ENCODE measurements at places on chromosomes 1 and 21. TPM values are rescaled to one million over a fixed set of nuclear protein-coding genes. Genes with fewer than 3 reads are reported as not detected.

NIBAN1 gene
- polyA plus RNA-seq, result 3.0 TPM

CHD5 gene
- 0.22 TPM for polyA plus RNA-seq

LCE2A gene
- not detected for polyA plus RNA-seq

- DNase-seq, result no peak
These were observed 6.8 kb downstream of the NCF2 start for GRCh38 chr1:183583466-183583865.

DNA sequence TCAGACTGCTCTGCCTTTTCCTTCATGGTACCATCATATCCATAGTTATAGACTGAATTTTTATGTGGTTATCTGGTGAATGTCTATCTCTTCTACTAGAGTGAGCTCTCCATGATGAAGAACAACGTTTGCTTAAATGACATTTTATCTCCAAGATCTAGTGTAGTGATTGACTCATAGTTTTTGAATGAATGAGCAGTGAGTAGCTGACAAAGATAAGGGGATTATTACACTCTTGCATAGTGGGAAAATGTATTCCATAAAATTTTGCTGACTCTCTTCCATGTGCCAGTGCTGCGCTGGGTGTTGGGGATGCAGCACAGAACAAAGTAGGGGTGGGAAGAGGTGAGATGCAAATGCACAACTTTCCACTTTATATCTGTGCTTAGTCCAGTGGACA is 147.7 kb downstream of the TGFB2 start:
- no peak for DNase-seq

DNA sequence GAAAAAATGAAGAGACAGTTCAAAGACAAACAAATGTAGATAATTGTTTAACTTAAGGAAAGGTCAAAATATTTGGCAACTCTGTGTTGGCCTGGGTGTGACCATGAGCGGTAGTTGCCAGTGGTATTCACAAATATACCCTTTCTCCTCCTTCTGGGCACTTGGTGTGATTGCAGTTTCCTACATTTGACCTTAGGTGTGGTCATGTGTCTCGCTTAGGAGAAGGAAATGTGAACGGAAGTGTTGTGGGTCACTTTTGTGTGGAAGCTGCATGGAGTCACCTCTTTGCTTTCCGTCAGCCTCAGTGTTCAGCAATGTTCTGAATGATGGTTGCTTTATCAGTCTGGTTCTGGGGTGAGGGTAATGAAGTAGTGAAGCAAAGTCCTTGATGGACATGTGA is 3.4 kb upstream of the PCSK9 start:
- DNase-seq, result no peak

Data from left renal cortex interstitium (tissue), 4 donors.